Activated naive CD4-positive, alpha-beta T cell treated with anti-CD3 and anti-CD28 coated beads for 36 hours (primary cell): ENCODE measurements at places on chromosomes 6 and 20.

DNA sequence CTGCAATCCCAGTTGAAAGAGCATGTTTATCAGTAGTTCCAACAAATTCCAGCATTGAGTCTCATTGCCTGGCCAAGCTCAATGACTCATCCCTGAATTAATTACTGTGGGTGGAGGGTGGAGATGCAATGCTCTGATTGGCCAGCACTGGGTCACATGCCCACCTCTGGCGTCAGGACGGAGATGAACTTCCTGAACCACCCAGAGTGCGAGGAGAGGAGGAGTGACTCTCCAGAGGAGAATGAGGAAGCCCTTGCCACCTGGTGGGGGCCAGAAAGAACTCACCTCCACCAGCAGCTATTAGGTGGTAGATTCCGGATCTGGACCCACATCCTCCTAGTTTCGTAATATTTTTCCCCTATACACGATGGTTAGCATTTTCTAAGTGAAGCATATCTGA is 283.9 kb downstream of the TBC1D7 start:
- DNase-seq = no peak

- DNase-seq = no peak
Observed at GRCh38 chr6:111626441-111626840, 20.8 kb upstream of the TRAF3IP2 start.

GRCh38 chr6:93749930-93750329 is 330.6 kb upstream of the EPHA7 start:
- no peak for DNase-seq

- DNase-seq = no peak
Observed at GRCh38 chr6:170212956-170213636, 77.8 kb downstream of the DLL1 start.

DNA sequence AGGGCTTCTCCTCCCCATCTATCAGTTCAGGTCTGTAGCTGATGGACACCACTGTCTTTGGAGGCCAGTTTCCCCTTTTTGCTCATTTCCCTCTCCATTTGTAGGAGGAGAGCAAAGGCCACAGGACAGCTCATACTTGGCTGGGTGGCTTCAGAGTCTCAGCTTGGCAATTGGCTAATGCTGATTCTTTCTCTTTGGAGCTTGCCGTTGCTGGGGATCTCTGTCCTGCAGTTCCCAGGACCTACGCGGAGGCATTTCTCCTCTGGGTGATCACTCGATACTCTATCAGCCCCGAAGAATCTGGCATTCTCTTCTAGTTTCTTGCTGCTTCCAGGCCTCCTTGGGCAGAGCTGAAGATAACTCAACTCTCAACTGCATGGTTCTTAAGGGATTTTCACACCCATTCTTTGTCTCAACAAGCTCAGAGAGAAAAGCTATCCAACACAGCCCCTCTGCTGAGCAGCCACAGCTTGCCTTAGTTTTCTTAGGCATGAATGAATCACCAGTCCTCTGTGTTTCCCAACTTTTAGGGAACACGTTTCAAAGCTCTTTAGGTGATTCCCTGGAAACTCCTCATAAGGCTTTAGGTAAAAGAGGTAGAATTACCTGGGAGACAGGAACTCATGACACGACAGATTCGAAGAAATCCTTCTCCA is 19.2 kb upstream of the SSR1 start:
- DNase-seq = no peak

DNA sequence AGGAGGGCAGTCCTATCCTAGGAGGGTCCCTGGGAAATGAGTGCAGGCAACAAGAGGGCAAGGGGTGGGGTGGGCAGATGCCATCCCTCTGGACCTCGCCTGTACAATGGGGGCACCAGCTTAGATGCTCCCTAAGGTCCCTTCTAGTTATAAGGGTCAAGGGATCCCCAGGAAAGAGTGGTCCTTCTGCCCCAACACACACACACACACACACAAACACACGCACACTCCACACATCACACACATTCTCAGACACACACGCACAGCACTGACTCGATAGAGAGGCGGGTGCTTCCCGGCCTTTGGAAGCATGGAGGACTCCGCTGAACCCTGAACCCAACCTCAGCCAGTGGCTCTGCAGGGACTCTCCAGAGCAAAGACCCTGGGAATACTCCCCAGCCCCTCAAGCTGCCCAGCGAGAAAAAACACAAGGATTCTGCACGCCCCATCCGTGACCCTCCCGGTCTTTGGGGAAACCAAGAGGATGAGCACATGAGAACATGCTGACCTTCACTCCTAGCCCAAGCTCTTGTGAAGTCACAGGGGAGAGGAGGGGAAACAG is 64.6 kb downstream of the MDGA1 start:
- DNase-seq = no peak

GRCh38 chr6:143038833-143039232 is 21.9 kb upstream of the AIG1 start:
- DNase-seq = no peak

DNA sequence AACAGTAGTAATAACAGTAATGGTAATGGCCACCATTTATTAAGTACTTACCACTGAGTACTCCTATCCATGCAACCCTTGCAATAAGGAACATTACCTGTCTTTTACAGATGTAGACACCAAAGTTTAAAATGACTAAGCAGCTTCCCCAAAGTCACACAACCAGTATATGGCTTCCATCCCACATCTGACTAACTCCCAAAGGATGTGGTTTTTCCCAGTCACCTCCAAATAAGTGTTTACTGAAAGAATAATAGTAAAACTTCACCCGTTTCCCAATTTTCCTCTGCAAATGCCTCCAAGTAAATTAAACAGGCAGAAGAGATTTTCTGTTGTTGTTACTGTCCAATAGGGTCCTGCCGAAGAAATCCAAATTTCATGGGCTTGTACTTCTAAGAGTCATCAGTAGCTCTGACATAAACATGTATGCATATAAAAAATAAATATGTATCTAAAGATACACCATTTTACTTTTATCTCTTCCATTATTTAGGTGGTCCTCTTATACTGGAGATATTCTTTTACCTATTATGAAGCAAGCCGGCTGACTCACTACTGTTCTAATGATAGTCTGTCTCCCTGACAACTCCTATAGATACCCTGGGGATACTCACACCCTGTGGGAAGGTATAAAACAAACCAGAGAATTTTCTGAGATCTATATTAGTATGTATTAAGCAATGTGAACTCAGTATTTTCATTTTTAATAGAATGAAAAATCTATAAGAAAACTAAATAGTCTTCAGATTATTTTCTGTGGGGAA is 77.9 kb upstream of the ID4 start:
- no peak for DNase-seq

GRCh38 chr6:109508166-109508860 is 25.3 kb upstream of the ZBTB24 start:
- DNase-seq = no peak

DNA sequence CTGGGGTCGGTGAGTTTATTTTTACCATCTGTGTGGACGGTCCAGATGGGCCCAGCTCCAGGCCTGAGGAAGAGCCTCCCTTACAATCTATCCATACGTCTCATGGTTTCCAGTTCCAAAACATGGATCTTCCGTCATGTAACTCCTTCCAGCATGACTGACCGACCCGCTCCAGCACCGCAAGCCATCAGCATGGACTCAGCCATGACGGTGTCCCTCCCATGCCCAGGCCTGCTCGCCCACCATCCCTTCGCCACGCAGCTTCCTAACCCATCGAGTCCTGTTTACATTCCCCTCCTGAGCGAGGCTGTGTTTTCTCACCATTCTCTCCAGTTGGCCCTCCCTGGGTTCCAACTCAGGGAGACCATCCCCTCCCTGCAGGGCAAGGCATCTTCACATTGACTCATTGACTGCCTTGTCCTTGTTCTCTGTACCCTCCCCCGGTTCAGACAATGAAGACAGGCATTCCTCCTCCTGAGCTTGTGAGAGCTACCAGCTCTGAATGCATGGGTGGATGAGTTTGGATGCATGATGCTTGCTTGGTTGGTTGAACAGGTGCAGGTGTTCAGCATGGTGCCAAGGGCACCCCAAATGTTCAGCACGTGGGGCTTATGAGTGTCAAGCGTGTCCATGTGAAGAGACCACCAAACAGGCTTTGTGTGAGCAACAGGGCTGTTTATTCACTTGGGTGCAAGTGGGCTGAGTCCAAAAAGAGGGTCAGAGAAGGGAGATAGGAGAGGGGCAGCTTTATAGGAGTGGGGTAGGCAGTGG is 235.8 kb downstream of the SMOC2 start:
- no peak for DNase-seq

- DNase-seq = peak; percentile 75
Observed at GRCh38 chr6:54717849-54718455, 128.6 kb upstream of the FAM83B start.

DNA sequence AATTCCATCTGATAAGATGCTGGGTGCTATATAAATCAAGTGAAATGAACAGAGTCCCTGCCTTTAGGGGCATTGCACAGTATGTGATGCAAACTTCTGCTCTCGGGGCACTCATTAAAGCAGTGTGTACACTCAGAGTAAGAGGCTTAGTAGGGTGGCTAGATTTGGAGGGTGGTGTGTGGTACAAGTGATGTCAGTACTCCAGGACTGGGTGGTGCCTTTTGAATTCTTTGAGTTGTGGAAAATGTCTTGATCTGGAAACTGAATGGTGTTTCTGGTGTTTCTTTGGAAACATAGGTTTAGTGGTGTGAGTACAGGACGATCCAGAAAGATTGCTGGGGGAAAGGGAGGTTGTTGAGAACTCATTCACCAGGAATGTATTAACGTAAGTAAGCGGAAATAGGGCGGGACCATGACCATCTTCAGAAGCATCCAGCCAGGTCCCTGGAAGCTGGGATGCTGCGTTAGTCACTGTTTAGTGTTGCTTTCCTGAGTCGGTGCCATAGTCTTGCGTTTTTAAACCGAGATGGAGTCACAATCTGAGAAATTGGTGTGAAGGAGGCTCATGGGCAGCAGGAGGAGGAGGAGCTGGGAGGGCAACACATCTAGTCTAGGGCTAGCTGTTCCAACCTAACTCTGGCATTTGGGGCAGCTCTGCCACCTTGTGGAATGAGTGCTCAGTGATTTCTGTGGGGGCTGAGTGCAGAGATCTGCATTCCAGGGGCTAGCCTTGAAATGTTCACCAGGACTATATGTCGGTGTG is 70.3 kb downstream of the SCAND1 start:
- peak; percentile 82 for DNase-seq

DNA sequence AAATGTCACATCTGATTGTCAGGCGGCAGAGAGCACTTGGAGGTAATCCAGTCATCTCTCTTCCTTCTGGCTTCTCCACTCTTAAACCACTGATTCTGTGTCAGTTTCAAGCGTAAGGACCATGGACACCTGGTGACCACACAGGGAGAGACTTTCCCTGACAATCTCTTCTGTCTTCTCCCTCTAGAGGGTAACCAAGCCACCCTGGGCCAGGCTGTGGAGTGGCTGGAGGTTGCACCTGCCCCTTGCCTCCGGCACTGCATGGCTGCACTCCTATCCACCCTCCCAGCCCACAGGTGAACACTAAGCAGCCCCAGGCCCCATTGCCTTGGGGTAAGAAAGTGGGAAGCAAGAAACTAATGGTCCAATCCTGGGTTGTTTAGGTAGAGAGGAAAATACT is 78.7 kb downstream of the BFSP1 start:
- no peak for DNase-seq

- DNase-seq = no peak
Observed at GRCh38 chr6:28551891-28552666, 26.4 kb downstream of the GPX5 start.

- no peak for DNase-seq
Observed at GRCh38 chr6:87879132-87879861, 168.3 kb upstream of the SPACA1 start.

- no peak for DNase-seq
Observed at GRCh38 chr6:12567682-12568081, 148.9 kb upstream of the PHACTR1 start.

- DNase-seq = no peak
Observed at GRCh38 chr6:133240511-133241085, 559 bp upstream of the EYA4 start.

- DNase-seq = no peak
Observed at GRCh38 chr20:61044499-61044898, 207.6 kb upstream of the CDH4 start.

GRCh38 chr6:444653-445275 is 53.2 kb downstream of the IRF4 start:
- peak; percentile 76 for DNase-seq

DNA sequence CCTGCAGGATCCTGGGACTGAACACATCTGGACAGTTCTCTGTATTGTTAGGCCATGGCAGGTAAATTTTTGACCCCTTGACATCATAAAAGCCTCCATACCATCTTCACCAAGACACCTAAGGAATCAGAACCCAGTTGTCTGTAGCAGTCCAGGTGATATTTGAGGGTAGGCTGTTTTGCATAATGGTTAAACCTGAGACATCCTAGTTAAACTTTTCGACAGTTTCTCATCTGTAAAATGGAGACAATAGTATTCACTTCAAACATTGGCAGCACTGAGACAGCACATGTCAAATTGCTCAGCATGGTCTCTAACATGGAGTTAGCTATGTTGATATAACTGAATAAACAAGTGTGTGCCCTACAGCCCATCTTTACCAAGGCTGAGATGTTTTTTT is 24.8 kb downstream of the C6orf62 start:
- no peak for DNase-seq

DNA sequence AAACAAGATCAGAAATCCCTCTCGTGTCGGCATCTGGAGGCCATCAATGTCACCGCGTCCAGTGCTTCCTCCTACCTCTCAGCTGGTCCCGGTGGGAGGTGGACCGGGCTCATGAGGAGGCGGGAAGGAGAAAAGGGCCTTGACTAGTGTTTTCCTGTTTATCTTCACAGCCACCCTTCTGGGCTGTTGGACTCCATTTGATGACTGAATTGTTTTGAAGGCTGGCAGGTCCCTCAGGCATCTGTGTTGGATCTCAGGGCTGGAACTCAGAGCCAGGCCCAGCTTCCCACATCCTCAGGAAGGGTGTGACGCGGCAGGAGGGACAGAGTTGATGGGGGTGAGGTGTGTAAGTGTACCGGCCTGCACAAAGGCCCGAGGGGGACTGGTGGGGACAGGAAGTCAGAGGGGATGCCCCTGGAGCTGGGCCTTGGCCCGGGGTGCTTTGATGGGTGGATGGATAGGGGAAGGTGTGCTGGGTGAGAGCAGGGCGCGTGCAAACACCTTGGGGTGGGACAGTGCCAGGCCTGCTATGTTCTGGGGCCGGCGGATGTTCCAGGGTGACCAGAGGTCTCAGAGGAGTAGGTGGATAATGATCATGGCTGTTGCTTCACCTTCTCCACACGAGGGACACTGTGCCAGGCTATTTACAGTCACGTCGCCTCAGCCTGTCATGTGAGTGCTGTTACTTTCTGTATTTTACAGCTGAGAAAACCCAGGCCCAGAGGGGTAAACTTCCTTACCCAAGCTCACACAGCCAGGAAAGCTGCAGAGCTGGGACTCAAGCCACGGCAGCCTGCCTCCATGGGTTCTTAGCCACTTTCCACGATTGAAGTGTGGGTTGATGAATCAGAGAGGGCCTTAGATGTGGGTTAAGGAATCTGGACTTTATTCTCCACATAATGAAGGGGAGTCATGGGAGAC is 17.9 kb upstream of the CHMP4B start:
- DNase-seq = peak; percentile 7

DNA sequence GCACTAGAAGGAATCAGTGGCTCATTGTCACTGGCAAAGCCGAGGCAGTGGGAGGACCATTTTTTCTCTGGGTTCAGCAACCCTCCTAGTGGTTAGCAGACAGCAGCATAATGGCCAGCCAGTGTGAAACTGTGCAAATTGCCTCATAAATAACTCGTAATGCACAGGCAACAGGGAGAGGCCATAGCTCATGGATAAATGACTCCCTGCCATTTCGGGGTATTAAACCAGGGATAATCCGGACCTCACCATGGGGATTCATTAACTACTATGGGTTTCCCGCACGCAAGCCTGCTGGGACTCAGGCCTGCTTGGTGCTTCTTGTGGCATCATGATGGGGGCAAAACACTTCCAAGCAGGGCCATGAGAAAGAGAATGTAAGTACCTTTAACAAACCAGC is 158.2 kb upstream of the CHD6 start:
- DNase-seq = no peak
